Activated CD8-positive, alpha-beta memory T cell treated with anti-CD3 and anti-CD28 coated beads, Interleukin-2, amount 10 ng/mL, durations not matched to agents 7 days and 5 days (primary cell): ENCODE measurements at places on chromosomes 1 and 21. TPM values are rescaled to one million over a fixed set of nuclear protein-coding genes. Genes with fewer than 3 reads are reported as not detected.

Gene NTMT2
- not detected for total RNA-seq

Gene FAM43B
- total RNA-seq: not detected

Gene ASPM
- 91.3 TPM for total RNA-seq

Gene SDF4
- 144 TPM for total RNA-seq

Gene IFI16
- total RNA-seq: 388 TPM

Gene KMO
- not detected for total RNA-seq

Gene SPRR5
- not detected for total RNA-seq

Gene NR0B2
- not detected for total RNA-seq

Gene CHRM3
- not detected for total RNA-seq

Gene CDC42BPA
- 2.8 TPM for total RNA-seq

Gene LCK
- total RNA-seq: 481 TPM

Gene WARS2
- 14.0 TPM for total RNA-seq

Gene LCE1C
- not detected for total RNA-seq

Gene CFHR3
- total RNA-seq: not detected

Gene HSD3B1
- not detected for total RNA-seq

DNA sequence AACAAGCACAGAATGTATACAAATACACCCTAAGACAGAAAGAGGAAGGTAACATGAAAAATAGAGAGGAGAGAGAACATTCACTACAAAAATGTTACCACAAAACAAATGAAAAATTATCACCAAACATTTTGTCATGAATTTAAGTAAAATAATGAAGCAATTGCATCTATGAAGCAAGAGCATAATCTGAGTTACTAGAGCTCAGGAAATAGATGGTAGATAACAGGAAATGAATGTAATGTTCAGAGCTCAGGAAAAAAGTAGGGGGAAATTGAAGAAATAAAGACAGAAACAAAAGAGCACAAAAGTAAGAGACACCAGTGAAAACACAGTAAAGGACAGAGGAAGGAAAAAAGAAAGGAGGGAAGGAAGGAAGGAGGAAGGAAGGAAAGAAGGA, 19.4 kb downstream of the SEC16B start:
- DNase-seq: no peak

DNA sequence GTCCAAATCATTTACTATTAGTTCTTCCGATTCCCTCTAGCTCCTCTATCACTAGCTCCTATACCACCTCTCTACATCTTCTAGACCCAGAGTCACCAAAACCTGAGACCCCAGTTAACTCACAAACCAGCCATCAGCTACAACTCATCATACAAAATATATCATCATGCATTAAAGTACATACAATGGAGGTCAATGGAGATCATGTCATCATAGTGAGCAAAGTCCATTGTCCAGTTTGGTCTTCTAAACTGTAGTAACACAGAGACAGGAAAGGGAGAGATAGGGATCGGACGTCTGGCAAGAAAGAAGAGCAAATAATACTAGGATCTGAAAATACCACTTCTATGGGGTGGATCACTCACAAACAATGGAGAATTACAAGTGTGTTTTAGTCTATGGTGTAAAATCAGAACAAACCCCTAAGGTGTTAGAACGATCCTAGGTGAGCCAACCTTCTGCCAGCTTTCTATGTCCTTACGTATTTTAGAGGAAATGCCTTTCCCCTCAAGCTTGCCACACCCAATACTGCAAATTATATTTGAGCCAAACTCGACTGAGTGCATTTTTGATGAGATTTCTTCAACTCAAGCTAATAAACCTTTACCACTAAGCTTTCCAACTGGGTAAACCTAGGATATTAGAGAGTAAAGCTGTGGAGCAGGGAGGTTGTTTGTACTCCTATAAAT, 3.9 kb downstream of the ADIPOR1 start:
- no peak for DNase-seq

- DNase-seq: no peak
Observed at GRCh38 chr1:78839704-78840277, 166.7 kb downstream of the ADGRL4 start.

DNA sequence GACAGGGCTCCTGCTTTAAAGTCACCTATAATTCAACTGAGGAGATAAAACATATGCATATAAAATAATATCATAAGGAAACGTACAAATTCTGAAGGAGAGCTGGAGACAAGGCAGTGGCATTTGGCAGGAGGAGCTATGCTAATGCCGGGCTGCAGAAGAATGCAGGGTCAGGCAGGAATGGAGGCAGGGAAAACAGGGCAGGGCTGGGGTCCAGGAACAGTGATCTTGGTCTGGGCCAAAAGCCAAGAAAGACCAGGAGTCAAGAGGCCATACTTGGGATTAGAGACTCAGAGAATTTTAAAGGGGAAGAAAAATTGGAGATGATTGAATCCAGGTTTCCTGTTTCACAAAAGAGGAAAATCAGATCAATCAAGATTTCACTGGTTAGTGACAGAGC, 20.0 kb upstream of the BRDT start:
- no peak for DNase-seq

DNA sequence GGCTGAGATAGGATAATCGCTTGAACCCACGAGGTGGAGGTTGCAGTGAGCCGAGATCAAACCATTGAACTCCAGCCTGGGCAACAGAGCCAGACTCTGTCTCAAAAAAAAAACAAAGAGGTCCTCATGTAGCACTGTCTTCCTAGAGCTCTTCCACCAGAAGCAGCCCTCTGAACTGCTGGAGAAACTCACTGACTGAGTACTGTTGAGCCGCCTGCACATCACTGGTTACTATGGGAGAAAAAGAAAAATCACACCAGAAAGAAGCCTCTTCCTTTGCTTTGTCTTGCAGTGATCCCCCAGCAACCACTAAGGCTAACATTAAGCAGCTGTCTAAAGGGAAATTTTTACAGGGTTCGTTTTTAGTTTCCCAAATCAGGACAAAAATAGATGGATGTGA, 112.9 kb upstream of the LYPLAL1 start:
- no peak for DNase-seq

- DNase-seq: no peak
Observed at GRCh38 chr1:160750608-160751007, 11.6 kb downstream of the SLAMF7 start.

DNA sequence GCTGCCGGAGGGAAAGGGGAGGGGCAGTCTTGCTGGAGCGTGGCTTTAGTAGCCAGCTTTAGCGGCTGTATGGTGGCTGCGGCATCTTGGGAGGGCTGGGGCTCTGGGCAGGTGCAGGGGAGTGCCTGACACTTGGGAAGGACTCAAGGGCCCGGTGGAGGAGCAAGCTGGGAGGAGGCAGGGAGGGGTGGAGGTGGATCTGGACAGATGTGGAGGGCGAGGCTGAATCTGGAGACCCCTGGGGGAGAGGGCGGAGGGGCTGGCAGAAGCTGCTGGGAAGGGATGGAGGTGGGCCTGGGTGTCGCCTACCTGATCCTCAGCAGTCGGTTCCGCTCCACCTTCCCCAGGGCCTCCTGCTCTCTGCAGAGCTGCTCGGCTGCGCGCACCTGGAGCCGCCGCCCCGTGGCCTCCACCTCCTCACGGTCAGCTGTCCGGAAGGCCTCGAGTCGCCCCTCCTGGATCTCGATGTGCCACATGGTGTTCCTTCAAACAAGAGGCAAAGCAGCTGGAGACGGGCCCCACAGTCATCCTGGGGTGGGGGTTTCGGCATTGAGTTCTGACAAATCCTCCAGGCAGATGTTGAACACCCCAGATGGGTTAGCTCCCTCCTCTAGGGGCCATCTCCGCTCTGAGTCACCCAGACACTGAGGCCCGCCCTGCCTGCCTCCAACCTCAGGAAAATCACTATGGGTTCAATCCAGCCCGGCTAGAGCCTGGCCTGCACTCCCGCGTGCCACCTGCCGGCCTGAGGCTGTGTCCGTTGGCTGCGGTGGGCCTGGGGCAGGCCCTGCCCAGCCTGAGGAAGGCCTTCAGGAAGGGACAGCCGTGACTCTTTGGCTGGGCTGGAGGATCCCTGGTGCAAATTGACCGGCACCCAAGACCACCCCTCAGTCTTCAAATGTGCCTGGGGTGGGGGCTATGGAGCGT, 29.6 kb downstream of the CFAP74 start:
- DNase-seq: no peak

DNA sequence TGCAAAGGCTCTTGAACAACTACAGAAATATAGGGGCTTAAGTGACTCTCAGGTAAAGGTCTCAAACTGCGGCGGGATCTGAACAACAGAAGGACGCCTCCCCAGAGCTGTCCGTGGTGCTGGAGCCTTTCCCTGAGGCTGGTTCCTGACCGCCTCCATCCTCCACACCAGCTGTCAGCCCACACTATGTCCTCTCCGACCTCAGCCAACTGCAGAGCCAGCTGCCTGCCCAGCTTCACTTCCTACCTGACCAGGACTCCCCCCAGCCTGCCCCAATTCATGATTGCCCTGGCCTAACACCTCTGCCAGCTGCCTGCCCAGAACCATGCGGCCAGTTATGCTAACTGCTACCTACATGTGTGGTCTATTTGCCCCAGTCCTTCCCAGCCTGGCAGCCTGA, 63.6 kb upstream of the ZC3H12A start:
- peak; percentile 43 for DNase-seq

GRCh38 chr1:83756984-83757717, 241.8 kb downstream of the TTLL7 start:
- no peak for DNase-seq

DNA sequence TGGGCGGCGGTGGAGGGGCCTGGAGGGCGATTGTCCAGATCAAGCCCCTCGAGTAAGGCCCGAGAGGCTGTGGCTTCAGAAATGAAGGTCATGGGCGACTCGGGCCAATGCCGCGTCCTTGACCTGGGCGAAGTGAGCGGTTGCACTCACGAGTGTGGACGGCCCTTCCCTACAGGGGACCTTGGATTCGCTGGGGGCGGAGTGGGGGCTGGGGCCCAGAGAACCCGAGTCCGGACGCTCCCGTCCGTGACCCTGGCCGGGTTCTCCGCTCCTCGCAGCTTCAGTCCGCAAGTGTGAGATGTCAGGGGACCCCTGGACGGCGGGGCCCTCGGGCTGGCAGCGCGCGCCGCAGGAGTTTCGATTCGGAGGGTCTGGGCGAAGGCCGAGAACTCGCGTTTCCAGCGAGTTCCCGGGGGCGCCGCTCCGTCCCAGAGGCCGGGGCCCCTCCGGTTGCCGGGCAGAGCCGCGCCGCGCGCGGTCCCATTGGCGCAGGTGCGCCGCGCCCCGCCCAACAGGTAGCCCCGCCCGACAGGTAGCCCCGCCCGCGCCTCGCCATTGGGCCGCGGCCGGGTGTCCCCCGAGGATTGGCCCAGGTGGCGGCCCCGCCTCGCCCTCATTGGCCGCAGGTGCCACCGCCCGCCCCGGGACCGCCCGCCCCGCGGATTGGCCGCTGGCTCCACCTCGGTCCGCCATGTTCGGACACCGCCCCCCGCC, at the start of gene PRKCZ:
PRKCZ (plus strand) TSS at position 694 of the 714 bp plus-strand sequence. CDS start 220 bp downstream, outside the sequence.
- peak; percentile 93 for DNase-seq

- no peak for DNase-seq
Observed at GRCh38 chr1:1161683-1162079, 12.0 kb upstream of the TTLL10 start.

- no peak for DNase-seq
Observed at GRCh38 chr1:38804062-38804886, 55.3 kb downstream of the RRAGC start.

- DNase-seq: no peak
Observed at GRCh38 chr1:185463433-185463832, 146.4 kb upstream of the IVNS1ABP start.

DNA sequence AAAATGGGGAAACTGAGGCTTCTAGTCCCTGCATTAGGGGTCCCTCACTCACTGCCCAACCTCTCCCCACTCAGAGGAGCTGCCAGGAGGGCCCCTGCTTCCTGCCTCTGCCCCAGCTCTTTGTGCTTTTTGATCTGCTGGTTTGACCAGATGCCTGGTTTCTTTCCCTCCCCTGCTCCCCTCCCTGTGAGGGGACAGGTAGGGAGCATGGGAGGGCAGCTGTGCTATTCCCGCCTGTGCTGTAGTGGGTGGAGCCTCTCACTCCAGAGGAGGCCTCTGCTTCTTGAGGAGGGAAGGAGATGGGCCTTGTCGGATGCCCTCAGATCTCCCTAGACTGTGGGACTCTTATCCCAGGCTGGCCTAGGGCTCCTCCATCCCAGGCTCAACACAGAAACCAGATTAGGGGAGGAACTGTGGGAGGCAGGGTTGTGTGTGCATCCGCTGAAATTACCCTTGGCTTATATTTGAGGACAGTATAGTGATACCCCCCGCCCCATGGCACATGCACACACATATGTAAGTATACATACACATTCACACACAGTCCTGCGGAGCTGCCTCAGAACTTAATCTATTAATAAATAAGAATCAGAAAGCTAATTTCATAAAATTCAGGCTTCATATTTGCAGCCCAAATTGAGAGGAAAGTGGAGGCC, 4.6 kb downstream of the BOLA1 start:
- no peak for DNase-seq

DNA sequence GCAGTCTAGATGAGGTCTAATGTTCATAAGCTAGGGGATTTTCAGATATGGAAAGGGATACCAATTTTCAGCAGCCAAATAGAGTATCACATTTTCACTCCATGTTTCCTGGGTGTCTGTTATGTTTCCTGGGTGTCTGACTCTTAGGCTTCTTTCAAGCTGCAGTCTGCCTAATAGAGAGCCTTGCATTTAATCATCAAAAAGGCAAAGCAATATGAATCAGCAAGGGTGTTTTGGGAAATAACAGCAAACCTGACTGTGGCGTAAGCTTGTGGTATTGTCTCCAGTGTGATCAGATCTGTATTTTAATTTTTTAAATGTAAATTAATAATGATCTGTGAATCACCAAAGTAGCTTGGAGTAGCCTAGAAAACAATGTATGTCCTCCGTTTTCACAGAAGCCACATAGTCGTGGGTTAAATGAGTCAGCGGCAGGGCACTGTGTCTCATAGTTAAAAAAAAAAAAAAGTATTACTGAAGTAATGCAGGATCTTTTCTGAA, 10.4 kb downstream of the LGALS8 start:
- peak; percentile 66 for DNase-seq

DNA sequence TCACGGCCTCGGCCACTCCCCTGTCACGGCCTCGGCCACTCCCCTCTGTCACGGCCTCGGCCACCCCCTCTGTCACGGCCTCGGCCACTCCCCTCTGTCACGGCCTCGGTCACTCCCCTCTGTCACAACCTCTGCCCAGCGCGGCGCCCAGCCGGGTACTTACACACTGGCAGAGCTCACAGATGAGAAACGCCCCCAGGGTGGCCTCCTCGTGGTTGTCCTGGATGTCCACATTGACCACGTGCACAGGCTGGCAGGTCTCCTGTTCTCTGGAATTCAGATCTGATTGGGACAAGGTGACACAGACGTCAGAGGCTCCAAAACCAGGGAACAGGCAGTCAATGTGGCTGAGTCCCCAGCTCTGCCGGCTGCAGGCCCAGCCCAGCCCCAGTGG, 3.3 kb upstream of the TMEM240 start:
- no peak for DNase-seq
